ENCODE measurements at places on chromosomes 2 and 18.

DNA sequence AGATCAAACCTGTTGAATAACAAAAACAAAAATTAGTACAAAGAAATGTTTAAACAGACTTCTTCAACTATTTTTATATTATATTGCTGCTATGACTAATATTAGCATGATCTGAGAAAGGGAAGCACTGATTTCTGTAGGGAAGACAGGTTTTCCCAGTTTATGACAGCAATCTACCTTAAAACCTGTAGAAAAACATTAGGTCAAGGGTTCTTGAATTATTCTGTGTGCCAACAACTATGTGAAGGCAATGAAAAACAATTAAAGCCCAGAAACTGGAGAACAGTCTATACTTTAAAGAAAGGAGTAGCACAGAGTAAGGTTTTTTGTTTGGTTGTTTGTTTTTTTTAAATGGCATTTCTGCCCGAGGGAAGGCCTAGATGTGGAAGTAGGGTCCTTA lies 23.3 kb downstream of the PUM2 start:
- ATAC-seq = no peak

GRCh38 chr2:65357095-65357958 lies 75.1 kb downstream of the SPRED2 start:
- no peak for ATAC-seq

DNA sequence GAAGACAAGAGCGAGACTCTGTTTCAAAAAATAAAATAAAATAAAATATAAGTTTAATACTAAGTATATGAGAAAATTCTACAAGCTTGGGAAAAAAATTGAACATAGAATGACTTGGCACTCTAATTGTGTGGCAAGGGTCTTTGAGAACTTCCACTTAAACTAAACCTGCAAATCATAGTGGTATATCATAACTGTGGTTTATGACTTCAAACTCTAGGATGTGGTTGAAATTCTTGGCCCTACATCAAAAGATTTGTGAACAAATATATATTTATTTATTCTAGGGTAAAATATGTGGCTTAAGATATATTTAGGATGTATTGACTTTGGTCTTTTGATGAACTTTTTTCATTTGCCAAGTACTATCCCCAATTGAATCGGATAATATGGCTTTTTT lies 3.1 kb upstream of the FAM171B start:
- ATAC-seq = no peak

DNA sequence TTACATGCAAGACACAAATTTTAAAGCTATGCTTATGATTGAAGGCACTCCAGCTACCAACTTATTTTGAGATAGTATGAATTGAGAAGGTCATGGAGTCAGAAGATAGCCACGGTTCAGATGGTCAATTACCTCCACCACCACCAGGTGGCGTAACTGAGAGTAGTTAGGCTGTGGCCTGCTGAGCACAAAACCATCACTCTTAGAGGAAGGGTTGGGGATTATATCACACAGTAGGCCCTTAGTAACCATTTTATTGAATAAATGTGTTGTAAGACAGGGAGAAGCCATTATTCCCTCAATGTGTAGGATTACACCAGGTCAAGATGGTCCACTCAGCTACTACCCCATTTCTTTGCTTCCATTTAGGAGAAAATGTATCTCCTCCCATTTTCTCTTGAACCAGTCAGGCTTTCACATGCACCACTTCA lies 18.8 kb downstream of the KLHL41 start:
- peak; percentile 34 for ATAC-seq

- peak; percentile 71 for ATAC-seq
These were observed 125.5 kb downstream of the ATAD2B start for GRCh38 chr2:23801396-23801795.

- peak; percentile 46 for ATAC-seq
These were observed 45.0 kb downstream of the SLC38A11 start for GRCh38 chr2:164910101-164910899.

GRCh38 chr2:218289639-218290315 lies 2.5 kb downstream of the TMBIM1 start:
- ATAC-seq = peak; percentile 10

- no peak for ATAC-seq
These were observed 64.0 kb downstream of the LRRTM4 start for GRCh38 chr2:77458216-77458615.

DNA sequence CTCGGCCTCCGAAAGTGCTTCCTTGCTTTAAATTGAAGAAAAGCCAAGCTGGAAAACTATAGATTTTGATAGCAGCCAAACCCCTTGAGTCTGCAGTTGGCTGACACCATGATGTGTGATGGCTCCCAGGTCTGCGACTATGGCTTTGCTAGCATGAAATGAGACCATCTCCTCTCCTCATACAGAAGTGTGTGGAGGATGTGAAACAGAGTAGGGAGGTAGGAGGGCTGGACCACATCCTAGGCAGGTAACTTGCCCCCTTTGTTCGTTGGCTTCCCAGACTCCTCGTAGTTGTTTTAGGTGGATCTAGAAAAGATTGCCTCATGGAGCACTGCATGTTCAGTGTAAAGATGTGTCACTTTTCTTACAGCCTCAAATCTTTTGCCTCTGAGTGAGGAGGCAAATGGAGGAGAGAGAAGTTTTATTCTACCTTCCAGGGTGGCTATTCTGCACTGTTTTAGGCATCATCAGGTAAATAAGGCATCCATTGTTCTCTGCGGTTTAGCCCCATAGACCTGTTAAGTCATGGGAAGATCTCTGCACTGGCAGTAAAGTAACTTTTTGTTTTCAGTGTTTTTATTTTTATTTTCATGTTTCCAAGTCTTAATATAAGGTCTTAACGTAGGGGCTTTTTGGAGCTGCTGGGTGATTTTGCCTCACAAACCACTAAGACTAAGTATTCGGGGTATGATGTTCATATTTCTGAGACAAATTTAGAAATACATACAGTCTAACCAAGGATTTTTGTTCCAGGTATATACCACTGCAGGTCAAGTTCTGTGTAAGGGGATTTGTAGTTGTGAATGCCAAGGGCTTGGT lies 40.1 kb downstream of the MGAT5 start:
- no peak for ATAC-seq

DNA sequence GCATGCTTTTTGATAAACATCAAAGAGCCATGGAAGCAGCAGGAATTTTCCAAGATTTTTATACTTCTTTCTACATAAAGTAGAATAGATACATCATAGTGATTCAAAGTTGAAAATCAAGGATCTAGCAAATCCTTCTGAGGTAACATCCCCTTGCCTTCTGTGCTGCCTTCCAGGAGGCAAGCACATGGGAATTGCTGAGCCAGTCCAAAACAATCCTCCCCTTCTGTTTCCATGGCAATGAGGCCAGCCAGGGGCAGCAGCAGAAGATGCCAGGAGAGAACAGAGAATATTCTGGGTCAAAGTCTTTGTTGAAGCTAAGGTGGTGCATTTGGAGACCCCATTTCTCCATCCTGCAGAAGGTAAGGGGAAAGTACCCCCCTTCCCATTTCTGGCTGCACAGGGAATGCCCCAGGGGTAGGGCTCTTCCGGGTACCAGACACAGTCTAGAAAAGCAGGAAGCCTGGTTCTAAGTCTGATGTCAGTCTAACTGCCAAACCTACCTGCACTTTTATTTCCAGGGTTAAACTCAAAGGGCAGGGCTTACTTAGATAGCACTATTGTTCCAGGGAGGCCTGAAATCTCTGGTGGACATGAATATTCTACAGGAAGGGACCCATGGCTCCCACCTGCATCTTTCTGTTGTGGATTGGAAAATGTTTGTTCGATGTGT lies 22.1 kb downstream of the CENPA start:
- no peak for ATAC-seq

DNA sequence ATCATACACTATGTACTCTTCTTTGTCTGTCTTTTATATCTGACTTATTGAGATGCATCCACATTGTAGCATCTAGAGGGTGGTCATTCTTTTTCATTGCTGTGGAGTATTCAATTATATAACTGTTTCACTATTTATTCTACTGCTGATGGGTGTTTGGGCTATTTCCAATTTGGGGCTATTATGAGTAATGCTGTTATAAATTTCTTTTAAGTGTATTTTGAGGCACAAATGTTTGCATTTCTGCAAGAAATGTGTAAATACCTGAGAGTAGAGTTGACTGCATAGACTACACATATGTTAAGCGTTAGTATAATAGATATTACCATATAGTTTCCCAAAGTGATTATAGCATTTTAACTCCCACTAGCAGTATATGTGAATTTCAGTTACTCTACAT lies 26.9 kb upstream of the PPP1R1C start:
- ATAC-seq = no peak

DNA sequence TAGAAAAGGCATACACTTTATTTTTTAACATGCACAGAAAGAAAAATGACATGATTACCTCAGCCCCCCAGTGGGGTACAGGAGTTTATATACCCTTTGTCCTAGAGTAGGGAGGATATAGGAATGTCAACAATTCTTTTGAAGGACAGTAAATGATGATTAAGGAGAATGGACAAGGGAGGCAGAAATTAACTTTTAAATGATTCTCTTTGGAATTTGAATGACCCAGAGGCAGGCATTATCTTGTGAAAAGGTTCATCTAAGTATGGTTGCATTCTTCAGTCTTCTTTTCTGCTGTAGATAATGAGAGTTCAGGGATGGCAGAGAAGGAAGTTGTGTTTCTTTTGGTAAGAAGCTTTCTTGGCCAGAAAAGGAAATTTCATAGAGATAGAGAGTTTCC lies 971.3 kb downstream of the CNTNAP5 start:
- ATAC-seq = no peak

DNA sequence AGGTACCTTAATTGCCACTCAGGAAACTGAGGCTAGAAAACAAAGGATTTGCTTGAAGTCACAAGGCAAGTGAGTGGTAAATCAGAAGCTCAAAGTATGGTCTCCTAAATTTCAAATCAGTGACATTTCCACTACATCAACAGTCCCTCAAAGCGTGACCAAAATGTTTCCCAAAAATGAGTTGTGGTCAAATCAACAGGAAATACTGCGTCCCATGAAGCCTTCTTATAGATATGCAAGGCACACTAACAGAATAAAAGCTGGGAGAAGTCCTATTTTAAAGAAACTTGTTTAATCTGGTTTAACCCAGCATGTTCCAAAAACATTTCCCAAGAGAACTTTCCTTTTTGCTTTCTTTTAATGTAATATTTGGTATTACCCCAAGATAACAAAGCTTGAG lies 249.4 kb downstream of the EXOC6B start:
- no peak for ATAC-seq

DNA sequence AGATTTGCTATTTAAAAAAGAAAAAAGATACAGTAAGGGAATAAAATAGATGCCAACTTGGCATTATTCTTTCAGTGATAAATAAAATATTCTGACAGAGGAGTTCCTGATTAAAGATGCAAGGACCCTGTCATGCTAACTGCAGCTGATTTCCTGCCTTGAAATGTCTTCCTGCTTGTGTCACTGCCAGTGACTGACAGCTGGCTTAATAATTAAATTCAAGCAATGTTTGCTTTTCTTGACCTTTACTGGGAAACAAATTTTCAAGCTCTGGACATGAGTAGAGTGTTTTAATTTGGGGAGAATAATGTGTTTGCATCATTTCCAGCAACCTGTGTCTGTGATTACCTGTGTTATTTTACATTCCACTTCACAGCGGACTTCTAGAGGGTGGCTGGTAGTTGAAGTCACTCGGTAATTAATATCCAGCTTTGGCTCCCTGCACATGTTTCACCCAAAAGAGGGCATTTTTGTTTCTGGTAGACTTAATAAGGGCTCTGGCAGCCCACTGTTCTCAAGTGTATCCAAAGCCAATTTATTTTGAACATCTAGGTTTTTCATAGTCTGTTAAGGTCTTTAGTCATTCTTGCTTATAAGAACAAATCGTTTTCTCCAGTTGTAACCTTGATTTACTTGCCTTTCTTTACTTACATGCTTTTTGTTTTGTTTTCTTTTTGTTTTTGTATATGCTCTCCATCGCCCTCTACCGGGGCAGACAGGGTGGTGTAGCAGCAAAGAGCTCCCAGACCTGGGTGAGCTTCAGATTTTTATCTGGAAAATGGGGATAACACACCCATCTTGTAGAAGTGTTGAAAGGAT lies 48.5 kb upstream of the PROKR1 start:
- no peak for ATAC-seq

DNA sequence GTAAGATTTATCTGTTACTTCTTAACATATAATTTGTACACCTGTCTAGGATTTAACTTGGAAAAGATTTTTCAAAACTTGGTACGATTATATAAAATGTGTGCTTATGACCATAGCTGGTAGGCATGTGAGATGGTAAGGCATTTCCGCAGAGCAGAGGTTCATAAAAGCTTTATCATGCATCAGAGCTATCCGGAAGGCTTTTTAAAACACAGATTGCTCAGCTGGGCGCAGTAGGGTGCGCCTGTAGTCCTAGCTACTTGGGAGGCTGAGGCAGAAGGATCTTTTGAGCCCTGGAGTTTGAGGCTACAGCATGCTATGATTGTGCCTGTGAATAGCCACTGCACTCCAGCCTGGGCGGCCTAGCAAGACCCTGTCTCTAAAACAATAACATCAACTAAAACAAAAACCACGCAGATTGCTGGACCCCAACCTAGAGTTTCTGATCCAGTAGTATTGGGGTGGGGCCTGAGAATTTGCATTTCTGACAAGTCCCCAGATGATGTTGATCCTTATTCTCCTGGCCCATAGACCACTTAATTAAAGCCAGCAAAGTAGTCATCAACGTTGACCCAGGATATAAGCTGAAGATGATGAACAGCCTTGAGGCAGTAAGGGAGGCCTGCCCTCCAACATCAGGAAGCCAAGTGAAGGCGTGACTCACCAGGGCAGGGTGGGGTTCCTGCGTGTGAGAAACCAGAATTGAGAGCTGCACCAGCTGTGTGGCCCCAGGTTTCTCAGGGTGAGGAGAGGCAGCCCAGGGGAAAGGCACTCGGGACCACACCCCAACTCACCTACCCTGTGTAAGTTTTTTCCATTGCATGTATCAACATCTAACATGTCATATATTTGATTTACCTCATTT lies 21.6 kb upstream of the SLC20A1 start:
- ATAC-seq = peak; percentile 28

- no peak for ATAC-seq
These were observed 141.1 kb downstream of the HDAC4 start for GRCh38 chr2:239259603-239260298.

DNA sequence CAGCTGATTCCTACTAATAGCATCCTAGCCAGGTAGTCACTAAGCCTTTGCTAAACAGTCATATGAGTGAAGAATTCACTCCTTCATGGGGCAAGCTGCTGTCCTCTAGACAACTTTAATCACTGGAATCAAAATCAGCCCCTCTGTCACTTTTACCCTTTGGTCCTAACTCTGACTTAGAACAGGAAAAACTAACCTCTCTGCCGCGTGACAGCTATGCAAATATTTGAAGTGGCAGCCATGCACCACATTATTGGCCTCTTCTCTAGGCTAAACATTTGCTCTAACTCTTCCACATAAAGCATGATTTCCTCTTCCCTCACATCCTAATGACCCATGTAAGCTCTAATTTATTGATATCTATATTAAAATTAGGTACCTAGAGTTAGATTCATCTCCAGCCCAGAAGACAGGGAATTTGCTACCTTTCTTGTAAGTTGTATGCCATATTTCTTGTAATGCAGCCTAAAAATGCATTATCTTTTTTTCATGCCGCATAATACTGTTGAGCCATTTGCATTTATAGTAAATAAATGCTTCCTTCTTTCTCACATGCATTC lies 12.8 kb upstream of the ONECUT2 start:
- no peak for ATAC-seq

DNA sequence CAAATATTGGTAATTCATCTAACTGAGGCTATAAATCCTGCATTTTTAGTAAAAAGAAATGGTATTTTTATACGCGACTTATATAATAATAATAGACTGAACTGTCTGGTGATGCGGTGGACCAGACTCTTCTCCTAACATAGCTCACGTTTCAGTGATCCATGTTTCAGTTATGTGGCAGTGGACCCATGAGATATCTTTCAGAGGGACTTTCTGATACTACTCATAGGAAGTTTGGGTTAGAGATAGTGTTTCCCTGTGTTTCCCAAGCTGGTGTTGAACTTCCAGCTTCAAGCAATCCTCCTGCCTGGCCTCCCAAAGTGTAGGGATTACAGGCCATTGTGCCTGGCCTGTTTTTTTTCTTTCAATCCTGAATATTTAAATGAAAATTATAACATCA lies 59.2 kb downstream of the KCTD1 start:
- no peak for ATAC-seq

Measured in gastroesophageal sphincter (tissue), 4 donors.